ENCODE measurements at places on chromosomes 2 and 18. TPM values are rescaled to one million over a fixed set of nuclear protein-coding genes. Genes with fewer than 3 reads are reported as not detected.

GRCh38 chr2:212540341-212540740 is 1.7 kb upstream of the ERBB4 start:
- no peak for DNase-seq

DNA sequence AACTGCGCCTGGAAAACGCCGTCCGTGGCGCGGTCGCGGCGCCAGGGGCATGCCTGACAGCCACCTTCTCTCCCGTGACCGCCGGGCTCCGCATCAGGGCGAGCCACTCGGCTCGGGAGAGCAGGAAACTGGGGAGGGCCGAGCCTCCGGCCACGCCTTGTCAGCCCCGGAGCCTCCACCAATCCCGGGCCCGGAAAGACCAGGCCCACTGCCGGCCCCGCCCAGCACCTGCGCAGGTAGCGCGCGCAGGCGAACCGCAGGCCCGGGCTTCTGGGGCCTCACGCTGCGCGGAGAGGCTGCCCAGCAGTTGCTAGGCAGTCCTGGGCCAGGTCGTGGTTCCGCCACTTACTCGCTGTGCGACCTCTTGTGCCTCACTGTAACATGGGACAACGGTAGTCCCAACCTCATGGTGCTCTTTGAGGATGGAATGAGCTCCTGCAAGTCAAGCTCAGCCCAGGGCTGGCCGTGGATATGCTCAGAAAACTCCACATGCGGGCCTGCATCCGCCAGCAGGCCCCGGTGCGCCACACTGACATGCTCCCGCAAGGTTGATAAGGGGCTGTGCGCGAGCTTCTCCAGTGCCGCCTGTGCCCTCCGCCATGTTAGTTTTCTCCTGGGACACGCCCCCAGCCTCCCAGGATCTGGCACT is 97.1 kb downstream of the INHBB start:
- no peak for DNase-seq

KLHL29 gene
- total RNA-seq, result 14.3 TPM

DNA sequence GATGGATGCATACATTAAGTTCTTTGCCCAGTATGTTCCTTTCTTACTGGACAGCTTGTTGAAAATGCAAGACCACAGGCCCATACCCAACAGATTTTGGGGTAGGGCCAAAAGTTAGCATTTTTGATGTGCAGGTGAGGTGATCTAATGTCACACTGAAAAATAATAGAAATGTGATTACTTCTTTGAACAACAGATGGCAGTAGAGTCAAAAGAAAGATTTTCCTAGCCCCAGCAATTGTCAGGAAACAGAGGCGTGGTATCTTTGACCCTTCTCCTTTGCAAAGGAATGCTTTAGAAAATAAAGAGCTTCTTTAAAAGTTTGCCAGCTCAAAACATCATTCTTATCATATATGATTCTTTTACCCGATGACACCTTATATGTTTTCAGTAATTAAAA is 343.6 kb upstream of the SYT4 start:
- no peak for DNase-seq

GRCh38 chr2:85077859-85078419 is 55.3 kb upstream of the TCF7L1 start:
- DNase-seq, result no peak

GRCh38 chr2:66535574-66536289 is 100.8 kb downstream of the MEIS1 start:
- DNase-seq, result no peak

DNA sequence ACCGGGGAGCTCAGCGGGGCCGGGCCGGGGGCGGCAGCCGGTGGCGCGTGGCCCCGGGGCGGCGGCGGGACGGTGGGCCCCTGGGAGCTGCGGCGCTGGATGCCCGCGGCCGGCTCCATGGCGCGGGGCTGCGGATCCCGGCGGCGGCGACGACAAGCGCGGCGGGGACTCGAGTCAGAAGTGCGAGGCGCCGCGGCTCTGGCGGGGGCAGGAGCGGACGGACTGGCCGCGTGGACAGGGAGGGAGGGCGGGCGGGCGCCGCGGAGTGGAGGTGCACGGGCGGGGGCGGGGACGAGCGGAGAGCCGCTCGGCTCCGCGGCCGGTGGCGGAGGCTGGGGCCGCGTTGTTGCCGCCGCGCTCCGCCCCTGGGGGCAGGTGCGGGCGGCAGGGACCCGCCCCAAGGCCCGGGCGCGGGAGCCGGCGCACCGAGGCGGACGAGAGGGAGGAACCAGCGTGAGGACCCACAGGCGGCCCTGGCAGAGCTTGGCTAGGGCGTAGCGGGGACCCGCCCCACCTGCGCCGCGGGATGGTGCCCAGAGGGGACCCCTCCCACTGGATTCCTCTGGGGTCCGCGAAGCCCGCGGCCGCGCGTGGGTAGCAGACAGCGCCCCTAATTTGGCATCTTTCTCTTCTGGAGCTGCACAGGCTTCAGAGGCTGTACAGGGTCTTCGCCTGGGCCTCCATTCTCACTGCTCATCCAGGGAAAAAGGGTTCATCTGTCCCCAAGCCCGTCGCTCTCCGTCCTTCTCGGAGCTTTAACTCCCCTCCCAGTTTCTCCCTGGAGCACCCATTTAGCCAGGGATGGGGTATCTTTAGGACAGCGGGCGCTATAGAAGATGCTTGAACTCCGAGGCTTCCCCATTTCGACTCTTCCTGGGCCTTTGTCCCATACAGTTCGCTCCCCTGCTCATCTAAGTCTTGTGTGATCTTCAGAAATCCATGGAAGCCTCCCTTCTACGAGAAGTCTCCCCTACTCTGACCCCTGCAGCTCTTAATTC is at the start of gene TMEM163:
TSS of gene TMEM163 (minus strand) at position 184 of the 998 bp plus-strand sequence.
- peak; percentile 62 for DNase-seq

GRCh38 chr2:216023055-216023648 is 9.8 kb upstream of the MREG start:
- peak; percentile 41 for DNase-seq

DNA sequence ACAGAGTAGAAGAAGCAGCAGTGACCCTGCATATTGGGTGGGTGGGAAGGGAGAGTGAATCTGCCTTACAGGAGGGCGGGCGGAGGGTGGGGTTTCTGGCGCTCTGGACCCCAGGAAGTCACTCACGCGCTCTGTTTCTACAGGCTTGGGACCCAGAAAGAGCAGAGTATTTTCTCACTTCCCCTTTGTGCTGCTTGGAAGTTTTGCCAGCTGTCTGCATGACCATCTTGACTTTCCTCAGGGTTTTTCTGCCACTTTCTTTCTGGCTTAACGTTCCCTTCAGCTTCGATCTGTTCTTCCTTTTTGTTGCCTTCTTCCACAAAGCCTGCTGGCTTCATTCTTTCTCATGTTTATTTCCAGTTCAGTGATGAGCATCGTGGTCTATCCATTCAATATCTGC is 383.1 kb downstream of the GALR1 start:
- DNase-seq, result no peak

- no peak for DNase-seq
Observed at GRCh38 chr18:37624318-37624717, 58.7 kb upstream of the CELF4 start.

DNA sequence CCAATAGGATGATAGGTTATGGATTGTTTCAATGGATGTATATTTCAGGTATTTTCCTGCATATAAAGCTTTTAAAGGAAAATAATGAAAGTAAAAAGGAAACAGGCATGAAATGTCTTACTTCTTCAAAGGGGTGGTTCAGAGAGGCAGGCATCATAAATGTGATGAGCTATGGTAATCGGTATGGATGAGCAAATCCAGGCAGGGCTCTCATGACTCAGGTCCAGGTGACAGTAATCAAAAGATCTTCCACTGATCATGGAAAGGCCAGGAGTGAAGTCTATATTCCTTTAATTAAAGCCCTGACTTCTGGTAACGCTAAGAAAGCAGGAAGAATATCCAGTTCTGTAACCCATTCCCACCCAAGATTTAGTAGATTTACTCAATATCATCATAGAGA is 48.7 kb upstream of the RGPD4 start:
- no peak for DNase-seq

DNA sequence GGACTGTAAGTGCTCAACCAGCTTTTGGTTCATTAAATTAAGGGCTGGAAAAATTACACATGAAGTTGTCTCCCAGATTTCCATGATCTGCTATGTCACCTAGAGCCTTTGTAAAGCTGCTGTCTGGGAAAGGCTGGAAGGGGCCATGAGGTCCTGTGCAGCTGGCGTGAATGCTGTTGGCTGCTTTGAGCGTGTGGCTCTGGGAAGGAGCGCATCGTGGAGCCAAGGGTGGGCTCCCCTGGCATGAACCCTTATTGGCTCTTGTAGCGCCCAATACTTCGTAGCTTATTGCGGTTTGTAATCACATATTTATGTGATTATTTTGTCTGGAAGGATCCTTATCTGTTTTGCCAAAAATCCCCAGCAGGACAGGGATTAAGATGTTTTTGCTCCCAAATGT is 70.5 kb upstream of the LMAN1 start:
- DNase-seq, result no peak

DNA sequence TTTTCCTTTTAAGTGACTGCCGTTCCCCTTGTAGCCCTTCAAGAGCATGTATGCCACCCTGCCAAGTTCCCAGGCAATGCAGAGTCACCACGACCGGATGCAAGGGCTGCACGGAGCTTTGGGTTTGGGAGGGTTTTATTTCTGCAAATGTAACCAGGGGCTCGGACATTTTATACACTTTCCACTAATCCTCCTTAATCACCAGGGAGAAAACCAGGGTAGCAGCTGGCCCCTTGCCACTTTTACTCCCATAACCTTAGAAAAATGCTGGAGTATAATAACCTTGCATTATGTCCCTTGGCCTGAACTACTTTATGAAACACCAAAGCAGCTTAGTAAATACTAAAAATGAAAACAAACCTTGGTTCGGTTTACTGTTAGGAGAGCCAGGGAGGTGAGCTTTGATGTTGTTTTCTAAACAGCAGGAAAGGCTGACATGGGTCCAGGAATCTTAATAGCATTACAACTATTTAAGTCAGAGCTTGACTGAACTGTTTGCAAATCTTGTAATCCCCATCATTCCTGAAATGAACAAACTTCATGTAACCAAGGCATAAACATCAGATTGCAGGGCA is 152.8 kb upstream of the RIOK3 start:
- no peak for DNase-seq

KLHL41 gene
- 4.1 TPM for total RNA-seq

ABCG5 gene
- not detected for total RNA-seq

- DNase-seq, result no peak
Observed at GRCh38 chr2:42164971-42165370, 4.2 kb upstream of the EML4 start.

DNA sequence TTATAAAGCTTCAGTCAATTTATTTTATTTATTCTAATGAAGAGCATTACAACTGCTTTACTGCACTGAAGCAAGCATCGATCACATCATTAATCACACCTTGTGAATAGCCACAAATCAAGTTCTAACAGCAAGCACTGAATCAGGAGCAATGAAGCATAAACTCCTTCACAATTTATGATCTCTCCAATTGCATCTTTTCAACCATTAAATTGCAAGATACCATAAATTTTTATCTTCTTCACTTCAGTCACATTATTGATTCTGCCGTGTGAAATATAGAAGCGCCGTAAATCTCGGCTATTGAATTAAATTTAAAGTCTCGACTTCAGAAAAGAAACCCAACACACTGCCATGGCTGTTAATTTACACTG is 298.7 kb downstream of the CDCA7 start:
- no peak for DNase-seq

DNA sequence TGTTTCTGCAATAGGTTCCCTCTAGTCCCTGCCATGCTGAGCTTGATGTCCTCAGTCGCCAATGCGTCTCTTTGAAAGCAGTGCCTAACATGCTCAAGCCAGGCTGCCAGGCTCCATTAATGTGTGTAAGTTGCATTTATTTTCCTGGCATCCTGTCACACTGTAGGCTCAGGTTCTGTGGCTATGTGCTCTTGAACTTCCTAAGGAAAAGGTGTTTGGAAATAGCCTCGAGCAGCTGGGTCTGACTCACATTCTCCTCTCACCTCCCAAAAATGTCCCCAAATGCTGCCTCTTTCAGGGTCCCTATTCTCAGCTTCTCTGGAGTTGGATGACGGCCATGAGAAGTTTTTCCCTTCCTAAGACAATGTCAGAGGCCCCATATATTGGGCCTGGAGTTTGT is 58.0 kb upstream of the SLC14A2 start:
- no peak for DNase-seq

DNA sequence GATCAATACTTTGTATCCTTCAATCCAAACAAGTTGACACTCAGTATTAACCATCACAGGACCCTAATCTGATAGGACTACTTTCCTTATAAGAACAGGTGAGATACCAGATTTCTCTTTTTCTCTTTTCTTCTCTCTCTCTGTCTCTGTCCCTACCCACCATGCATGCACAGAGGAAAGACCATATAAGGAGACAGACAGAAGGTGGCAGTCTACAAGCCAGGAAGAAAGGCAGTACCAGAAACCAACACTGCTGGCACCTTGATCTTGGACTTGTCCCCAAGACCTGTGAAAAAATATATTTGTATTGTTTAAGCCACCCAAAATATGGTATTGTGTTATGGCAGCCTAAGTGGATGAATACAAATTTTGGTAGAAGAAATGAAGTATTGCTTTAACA is 156.2 kb upstream of the KCNH7 start:
- no peak for DNase-seq

GRCh38 chr18:80126797-80127196 is 17.7 kb downstream of the ADNP2 start:
- DNase-seq, result no peak

KCNF1 gene
- 20.0 TPM for total RNA-seq

DNA sequence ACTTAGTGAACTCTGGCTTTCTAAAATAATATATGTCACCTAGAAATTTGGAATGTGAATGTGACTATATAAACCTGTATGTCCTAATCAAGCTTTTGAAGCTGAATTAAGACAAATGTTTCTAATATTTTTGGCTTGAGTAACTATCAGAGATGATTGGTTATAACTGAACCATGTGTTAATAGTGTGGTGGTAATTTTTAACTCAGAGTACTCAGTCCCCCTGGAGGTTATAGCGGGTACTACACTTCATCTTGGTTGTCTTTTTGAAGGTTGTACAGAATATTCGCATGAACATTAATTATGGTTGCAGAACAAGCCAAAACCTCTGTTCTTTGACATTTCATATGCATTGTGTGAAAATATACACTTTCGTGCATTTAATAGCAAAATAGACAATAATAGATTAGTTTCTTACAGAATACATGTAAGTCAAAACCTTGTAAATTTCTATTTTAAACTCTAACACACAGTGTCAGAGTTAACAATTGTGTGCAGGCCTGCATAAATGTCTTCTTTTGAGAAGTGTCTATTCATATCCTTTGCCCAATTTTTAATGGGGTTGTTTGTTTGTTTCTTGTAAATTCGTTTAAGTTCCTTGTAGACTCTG is 86.0 kb downstream of the OSBPL6 start:
- DNase-seq, result no peak

GAL3ST2 gene
- total RNA-seq, result 0.41 TPM

All from frontal cortex (tissue), 4 donors.